ENCODE measurements at places on chromosomes 2 and 18. TPM values are rescaled to one million over a fixed set of nuclear protein-coding genes. Genes with fewer than 3 reads are reported as not detected.

PTRHD1 gene
- 25.5 TPM for total RNA-seq

GRCh38 chr2:98457045-98457696 is 12.5 kb downstream of the INPP4A start:
- no peak for DNase-seq

MAPK4 gene
- total RNA-seq: not detected

DNA sequence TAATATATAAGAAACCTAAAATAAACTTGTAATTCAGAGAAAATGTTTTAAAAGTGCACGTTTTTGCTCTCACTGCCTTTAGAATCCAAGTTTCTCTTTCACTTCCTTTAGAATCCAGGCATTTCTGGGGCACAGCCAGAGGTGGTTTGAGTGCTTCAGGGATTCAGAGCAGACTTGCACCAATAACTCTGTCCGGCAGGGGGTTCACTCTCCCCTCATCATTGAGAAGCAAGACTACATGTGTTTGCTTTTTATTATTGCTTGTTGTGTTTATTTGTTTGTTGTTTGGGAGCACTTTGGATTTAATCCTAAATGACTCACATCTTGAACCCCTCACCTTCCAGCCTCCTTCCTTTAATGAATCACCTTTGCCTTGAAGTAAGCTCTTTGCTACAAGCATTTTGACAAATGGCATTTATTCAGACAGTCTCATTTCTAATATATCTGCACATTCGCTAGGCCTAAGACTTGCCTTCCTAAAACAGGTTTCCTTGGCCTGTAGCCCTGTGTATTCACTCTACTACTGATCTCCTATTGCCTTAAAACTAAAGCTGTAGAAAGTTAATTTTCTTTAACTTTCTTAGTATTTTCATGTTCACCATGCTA is 233.5 kb upstream of the ATP5MC3 start:
- peak; percentile 5 for DNase-seq

CYRIA gene
- total RNA-seq: 1.1 TPM

PID1 gene
- not detected for total RNA-seq

NRBP1 gene
- total RNA-seq: 79.7 TPM

GRCh38 chr2:166625670-166626069 is 131.6 kb upstream of the SCN7A start:
- no peak for DNase-seq

- no peak for DNase-seq
Observed at GRCh38 chr18:54774981-54775665, 53.2 kb upstream of the RAB27B start.

DNA sequence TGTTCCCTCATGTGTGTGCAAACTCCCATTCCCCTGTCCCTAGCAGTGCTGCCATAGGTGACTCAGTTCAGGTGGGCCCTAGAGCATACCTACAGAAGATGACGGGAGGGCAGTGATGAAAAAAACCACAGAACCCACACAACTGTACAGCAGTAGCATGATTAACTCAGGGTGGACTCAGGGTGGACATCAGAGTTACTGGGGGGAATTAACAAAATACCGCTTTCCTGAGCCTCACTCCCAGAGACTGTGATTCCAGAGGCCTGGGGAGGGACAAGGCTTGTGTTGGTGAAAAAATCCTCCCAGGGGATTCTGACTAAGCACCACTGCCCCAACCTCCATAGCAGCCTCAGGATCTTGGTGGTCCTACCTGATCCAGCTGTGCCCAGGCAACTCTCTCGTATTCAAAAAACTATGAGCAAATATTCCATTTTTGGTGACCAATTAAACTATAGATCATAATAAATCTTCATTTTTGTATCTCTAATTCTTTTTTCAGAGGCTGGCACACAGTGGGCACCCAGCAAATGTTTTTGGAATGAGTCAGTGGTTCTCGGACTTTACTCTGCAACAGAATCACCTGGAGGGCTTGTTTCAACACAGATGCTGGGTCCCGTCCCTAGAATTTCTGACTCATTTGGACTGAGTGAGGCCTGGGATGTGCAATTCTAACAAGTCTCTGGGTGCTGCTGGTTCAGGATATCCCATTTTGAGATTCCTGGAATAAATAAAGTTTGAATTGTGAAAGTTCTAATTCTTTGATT is 84.1 kb upstream of the NABP1 start:
- DNase-seq: no peak

- no peak for DNase-seq
Observed at GRCh38 chr18:57683470-57683869, 61.8 kb upstream of the NARS1 start.

CAPN14 gene
- 0.60 TPM for total RNA-seq

DNA sequence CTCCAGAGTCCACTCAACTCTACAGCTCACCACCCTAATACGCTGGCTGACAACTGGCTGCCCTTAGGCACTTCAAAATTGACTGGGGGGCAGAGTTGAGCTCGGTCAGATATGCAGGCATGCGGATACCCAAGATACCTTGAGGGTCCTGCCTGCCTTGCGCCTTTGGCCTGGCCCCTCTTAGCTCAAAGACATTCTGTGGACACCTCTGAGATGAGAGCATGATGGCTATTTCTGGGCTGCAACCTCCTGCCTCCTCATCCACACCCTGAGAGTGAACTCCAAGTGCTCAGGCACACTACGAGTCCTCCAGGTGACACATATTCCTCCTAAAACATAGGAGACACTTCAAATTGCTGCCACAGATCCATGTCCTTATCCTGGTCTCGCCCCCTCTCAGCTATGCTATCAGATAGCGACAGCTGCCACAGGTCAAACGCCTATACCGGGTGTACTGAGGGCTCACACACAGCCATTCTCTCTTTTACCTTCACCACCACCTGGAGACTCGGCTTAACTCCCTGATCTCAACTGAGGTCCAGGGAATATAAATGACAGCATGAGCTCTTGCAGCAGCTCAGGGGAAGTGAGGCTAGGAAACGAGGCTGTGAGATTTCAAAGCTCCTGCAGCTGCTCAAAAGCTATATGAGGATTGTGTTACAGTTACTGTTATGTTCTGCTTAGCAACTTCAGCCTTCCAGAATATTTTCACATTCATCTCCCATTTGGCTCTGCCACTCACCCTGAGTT is 60.5 kb upstream of the TEX51 start:
- no peak for DNase-seq

- DNase-seq: no peak
Observed at GRCh38 chr18:27845897-27846296, 331.0 kb downstream of the CDH2 start.

PSMA8 gene
- total RNA-seq: 1.9 TPM

DSC1 gene
- not detected for total RNA-seq

DNA sequence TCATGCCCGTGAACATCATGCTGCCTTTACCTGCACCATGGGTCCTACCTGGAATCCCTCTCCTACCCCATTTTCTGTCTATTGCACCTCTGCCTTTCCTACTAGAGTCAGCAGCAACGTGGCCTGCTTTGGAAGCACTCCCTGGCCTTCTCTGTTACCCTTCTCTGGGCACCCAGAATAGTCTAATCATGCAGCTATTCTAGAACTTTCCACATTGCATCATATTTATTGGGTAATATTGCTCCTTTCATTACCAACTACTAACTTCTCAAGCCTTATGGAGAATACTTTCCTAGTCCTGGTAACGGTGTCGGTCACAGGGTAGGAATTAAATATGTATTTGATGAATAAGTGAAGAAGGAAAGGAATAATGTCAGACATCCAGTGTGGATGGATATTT is 33.3 kb upstream of the CREG2 start:
- DNase-seq: no peak

GRCh38 chr2:24485197-24485596 is 5.9 kb upstream of the NCOA1 start:
- DNase-seq: no peak

DNA sequence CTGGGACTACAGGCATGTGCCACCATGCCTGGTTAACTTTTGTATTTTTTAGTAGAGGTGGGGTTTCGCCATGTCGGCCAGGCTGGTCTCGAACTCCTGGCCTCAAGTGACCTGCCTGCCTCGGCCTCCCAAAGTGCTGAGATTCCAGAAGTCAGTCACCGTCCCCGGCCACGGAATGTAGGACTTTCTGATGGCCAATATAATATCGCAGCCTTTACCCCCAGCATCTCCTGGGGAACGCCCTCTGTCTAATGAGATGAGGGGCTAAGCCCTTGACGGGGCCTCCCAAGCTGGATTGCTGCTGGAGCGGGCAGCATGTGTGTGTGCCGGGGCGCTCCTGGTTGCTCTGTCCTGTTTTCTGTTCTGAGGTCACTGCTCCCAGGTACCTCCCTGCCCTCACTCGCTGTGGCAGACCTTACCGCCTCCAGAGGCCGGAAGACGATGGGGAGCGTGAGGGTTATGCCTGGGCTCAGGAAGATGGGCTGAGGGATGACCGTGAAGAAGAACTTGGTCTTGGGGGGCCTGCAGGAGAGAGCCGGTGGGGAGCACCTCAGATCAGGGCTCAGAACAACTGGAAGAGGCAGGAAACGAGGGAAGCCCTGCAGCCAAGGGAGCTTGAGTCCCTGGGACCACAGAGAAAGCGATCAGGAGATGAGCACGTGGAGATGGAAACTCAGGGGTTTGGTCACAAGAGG is 9.1 kb downstream of the CFAP65 start:
- no peak for DNase-seq

DNA sequence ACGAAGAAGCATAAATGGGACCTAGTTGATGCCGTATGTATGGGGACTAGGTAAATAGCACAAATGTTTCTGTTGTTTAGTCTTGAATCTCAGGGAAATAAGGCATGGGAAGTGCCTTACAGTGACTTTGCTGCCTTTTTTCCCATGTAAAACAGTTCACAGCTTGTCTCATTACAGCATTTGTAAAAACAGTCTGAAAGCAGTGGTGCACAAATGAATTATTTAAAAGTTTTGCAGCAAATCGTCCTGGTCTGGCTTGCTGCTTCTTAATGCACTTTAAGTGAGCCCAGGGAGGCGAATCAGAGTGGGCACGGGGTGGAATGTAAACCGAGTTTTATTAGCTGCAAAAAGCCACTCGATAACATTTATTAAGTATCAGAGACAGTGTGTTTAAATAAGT is 302.0 kb upstream of the ETAA1 start:
- no peak for DNase-seq

DNA sequence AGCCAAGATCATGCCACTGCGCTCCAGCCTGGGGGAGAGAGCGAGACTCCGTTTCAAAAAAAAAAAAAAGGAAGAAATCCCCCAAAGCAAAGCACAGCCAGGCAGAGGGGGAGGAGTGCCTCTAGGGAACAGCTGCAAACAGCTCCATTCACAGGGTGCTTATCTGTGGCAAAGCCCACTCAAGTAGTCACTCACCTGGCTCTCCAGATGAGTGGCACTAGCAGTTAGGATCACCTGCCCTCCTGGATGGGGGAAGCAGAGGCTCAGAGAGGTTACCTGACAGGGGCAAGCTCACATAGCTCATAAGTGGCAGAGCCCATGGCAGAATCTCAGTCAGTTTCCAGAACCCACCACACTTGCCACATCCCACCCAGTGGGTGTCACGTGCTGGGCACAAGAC is 30.3 kb downstream of the TFCP2L1 start:
- DNase-seq: no peak

DNA sequence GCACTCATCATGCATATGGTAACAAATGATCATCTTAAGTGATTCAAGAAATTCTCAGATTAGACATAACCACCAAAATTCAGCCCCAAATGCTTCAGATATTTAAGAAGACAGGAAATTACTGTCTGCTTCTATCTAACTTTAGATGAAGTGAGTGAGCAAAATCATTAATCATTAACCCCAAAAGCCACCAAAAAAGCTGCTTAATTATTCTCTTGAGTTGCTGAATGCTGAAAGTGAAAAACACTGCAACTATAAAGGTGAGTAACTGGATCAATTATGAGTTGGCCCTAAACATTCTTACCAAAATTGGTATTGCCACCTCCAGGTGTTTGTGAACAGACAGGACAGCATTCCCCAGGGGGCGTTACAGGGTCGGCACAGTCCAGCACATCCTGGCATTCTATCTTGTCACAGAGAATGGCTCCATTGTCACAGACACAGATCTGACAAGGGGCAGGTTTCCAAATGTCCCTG is 69.6 kb downstream of the COL5A2 start:
- no peak for DNase-seq

ATP6V1B1 gene
- total RNA-seq: not detected

DNA sequence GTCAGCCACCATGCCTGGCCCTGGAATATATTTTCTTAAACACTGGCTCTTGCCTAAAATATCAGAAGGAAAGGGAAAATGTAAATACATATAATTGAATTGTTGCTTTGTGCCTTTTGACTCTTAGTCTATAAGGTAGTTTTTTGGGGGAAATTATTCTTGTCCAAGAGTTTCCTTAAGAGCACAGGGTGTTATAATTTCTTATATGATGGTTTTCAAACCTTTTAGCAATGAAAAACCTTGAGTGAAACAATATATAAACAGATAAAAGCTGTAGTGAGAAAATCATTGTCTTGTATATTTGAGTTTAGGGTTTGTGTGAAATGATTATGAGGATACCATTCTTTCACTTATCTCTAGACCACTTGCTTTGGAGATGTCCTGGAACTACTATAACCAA is 40.2 kb downstream of the DDX1 start:
- DNase-seq: no peak

KCNF1 gene
- not detected for total RNA-seq

GRCh38 chr2:51401546-51401945 is 369.6 kb upstream of the NRXN1 start:
- no peak for DNase-seq

DNA sequence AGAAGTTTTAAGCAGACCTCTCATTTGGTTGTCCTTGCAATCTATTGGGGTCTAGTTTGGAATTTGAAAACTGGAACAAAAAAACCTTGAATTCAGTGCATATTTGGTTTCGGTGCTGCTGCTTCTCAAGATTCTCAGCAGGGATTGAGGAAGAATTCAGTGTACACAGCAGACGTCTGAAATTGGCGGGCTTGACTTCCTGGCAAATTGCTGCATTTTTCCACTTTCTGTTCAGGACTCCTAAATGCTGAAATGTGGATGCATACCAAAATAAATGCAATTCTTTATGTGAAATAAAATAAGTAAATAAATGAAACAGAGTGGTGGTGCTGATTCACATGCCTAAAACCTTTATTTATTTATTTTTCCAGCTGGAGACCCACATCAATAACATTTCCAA is 332.4 kb upstream of the KYNU start:
- DNase-seq: no peak

MEP1B gene
- total RNA-seq: not detected

ZNF514 gene
- 15.3 TPM for total RNA-seq

RNASEH1 gene
- 23.4 TPM for total RNA-seq

DNA sequence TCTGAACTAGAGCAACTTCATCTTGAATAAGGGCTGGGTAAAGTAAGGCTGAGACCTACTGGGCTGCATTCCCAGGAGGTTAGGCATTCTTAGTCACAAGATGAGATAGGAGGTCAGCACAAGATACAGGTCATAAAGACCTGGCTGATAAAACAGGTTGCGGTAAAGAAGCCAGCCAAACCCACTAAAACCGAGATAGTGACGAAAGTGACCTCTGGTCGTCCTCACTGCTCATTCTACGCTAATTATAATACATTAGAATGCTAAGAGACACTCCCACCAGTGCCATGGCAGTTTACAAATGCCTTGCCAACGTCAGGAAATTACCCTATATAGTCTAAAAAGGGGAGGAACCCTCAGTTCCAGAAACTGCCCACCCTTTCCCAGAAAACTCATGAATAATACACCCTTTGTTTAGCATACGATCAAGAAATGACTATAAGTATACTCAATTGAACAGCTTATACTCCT is 109.1 kb downstream of the FIGN start:
- no peak for DNase-seq
